ELF-1 (cell line): ENCODE measurements at places on chromosomes 1 and 21.

DNA sequence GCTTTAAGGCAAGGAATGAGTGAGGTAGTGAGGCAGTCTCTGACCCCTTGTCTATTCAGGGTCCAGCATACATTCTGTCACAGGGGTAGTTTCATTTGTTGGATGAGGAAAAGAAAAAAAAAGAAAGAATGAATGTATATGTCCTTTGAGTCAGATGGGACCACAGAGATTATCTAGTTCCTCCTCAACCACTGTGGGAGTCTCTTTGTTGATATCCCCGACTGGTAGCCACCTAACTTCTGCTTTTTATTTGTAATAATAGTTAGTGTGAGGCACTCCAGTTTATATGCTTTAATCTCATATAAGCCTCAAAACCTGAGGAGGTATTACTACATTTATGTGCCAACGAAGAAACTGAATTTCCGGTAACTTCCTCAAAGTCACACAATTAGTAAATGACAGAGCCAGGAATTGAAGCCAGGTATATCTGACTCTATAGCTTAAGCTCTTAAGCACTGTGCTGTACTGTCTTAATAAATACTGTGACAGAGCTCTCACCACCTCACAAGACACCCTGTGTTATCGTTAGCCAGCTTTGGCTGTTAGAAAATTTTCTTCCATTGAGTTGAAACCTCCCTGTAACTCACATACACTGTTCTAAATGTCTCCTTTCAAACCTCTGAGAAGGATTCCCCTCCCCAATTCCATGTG lies 82.2 kb downstream of the MDM4 start:
- no peak for DNase-seq

GRCh38 chr21:42356046-42356445 lies 5.3 kb upstream of the TFF2 start:
- DNase-seq, result no peak

DNA sequence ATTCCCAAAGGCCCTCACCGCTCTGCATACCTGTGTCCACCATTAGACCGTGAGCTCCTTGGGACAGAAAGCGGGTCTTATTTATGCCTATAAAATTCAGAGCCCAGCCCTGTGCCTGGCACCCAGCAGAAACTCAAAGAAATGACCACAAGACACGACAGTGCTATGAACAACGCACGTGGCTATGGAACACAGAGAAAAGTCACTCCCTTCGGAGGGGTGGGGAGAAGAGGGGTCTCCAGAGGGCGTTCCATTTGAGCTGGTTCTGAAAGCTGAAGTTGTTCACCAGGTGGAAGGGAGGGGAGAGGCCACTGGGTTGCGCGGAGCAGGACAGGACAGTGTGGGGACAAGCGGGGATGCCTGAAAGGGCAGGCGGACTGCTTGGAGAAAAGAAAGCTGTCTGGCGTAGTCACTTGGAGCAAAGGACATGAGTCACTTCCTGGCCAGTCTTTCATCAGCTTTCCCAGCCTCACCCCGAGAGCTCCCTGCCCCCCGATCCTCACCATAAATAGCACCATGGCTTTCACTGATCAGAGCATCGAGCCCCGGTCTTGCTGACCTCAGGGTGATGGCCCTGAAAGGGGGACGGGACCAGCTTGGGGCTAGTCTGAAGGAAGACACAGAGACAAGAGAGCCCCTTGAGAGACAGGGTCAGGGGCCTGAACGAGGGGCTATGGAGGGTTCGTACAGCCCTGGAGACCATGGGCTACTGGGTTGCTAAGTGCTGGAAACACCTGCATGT lies 28.5 kb downstream of the ECE1 start:
- peak; percentile 36 for DNase-seq

DNA sequence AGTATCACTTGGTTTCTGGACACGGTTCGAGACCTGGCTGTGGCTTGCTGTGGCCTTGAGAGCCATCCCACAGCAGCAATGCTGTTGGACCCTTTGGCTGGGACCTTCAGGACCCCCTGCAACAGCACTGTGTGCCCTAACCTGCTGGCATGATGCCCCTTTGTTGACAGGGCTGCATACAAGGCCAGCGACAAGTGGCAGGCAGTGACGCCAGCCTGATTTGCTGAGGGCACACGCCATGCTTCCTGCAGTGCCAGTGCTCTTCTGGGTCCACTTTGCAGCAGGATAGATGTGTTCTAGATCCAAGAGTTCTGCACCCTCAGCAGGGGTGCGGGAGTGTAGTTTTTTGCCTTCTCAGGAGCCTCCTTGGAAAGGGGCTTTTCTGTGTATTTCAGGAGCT lies 32.8 kb downstream of the COQ8A start:
- no peak for DNase-seq

GRCh38 chr1:26553942-26554682 lies 24.6 kb downstream of the RPS6KA1 start:
- no peak for DNase-seq

- DNase-seq, result no peak
Observed at GRCh38 chr1:228345201-228345930, 61.3 kb downstream of the TRIM11 start.

DNA sequence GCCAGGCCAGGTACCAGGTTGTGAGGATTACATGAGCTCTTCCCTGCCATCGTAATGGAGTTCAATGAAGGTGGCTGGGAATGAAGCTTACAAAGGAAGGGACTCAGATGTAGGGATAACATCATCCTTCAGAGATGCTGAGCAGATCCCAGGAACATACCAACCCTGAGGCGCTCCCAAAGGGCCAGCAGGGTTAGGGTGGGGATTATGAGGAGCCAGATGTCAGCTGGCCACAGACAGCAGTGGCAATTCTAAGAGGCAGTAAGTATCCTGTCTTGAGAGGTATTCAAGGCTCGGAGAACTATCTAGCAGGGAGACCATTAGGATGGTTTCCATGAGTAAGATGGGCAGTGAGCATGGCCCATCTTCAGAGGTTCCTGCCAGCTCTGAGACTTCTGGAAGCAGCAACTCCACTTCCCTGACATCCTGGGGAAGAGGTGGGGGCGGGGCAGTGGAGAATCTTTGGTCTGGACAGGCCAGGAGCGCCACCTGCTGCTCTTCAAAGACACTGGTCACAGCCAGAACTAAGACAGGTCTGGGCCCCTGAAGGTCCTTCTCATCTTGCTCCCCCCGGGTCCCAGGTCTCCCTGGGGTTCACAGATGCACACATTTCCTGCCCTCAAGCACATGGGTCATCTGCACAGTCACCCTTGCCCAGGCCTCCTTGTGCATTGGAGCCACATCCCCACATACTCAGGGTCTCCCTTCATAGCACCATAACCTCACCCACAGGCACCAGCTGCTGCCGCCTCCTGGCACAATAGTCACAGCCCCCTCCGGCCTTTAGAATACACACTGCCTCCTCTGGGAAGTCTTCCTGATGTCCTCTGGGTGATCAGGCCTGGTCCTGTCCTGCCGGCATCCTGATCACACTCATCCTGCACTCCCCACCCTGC lies 2.7 kb upstream of the SDC3 start:
- peak; percentile 89 for DNase-seq

- peak; percentile 58 for DNase-seq
Observed at GRCh38 chr1:150168960-150169601, 19.4 kb downstream of the PLEKHO1 start.
